ENCODE measurements at places on chromosomes 7 and 10. TPM values are rescaled to one million over a fixed set of nuclear protein-coding genes. Genes with fewer than 3 reads are reported as not detected.

NRCAM gene
- total RNA-seq, result 0.81 TPM

GRCh38 chr7:41114131-41114530 lies 588.8 kb downstream of the INHBA start:
- DNase-seq, result no peak

ENO4 gene
- not detected for total RNA-seq

MEOX2 gene
- not detected for total RNA-seq

TRIL gene
- total RNA-seq, result not detected

DNA sequence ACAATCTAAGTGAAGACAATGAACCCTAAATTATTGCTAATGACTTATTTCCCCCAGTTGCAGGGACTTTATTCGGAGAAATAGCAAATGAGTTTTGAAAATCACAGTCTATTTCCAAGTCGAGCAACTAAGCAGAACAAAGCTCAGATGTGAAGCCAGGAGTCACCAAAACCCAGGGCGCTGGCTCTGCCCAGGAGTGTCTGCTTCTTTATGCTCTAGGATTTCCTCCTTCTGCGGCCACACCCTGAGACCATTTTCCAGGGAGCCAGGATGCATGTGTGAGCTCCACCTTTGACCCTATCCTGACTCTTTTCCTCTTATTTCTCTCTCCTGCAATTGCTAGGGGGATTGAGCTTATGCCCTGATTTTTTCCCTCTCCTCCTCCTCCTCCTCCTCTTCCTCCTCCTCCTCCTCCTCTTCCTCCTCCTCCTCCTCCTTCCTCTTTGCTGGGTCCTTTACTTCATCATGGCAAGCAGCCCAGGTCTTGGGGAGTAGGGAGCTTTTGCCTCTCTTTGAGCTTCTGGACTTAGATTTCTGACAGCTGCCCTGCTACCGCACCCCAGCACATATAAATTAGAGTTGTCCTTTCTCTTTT lies 234.4 kb downstream of the ARL4A start:
- DNase-seq, result no peak

DNA sequence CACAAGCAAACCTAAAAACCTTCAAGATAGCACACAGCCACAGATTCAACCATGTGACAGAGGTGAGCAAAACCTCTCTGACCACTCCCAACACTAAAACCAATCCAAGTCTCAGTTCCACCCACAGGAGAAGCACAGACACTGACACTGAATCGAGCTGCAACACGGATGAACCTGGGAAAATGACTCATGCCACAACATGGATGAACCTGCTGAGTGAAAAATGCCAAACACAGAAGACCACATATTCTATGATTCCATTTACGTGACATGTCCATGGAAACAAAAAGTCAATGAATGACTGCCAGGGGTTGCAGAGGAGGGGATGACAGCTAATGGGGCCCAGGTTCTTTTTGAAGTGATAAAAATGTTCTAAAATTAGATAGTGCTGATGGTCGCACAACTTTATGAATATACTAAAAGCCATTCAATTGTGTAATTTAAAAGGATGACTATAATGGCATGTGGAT lies 22.0 kb downstream of the CYTH3 start:
- DNase-seq, result peak; percentile 18

ICA1 gene
- 0.94 TPM for total RNA-seq

RNF148 gene
- not detected for total RNA-seq

- DNase-seq, result no peak
Measured at GRCh38 chr7:81430150-81430549, 339.7 kb downstream of the HGF start.

DNA sequence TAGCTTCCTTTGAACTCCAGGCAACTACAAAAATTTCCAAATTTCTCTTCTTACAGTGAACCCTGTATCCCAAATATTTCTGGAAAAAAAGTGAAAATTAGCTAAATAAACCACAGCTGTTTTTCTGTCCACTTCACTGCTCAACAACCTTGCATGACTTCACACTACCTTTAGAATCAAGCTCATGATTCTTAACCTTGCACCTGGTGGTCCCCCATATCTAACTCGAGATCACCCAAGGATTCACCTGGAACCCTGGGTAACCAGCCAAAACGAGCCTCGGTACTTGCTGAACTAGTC lies 47.5 kb downstream of the PDLIM1 start:
- DNase-seq, result no peak

DNA sequence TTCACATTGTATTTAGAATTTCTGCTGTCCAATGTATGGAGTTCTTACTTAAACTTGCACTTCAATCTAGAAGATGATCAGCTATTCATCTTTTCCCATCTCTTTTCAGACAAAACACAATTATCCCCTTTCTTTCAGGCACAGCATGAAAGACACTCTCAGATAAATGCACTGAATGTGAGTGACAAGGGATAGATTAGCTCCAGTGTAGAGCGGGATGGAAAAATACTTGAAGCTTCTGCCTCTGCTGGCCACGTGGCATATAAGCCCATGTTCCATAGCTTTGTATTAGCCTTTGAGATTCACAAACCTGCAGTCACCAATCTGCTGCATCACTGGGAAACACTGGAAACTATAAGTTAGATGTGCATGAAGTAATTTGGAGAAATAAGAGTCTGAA lies 162.2 kb upstream of the FAM3C start:
- DNase-seq, result no peak

DNA sequence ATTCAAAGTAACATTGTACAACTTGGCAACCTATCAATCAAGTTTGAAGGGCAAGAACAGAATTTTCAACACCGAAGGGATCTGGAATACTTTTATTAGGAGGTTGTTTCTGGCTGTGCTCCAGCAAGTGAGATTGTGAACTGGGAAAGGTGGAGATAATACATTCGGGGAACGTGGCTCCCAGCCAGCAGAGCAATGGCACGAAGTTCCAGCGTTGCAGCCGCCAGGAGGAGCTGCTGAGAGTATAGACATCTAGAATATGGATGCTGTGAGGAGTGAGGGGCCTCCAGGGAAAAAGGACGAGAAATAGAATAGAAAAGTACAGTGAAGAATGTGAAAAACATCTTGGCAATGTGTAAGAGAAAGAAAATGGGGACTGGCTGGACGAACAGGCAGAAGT lies 69.5 kb downstream of the TCERG1L start:
- DNase-seq, result peak; percentile 14

- DNase-seq, result no peak
Measured at GRCh38 chr10:69416695-69417094, at the start of gene TACR2. TSS of gene TACR2 (minus strand) at chr10:69416918. CDS start at chr10:69416323, 595 bp downstream.

DNA sequence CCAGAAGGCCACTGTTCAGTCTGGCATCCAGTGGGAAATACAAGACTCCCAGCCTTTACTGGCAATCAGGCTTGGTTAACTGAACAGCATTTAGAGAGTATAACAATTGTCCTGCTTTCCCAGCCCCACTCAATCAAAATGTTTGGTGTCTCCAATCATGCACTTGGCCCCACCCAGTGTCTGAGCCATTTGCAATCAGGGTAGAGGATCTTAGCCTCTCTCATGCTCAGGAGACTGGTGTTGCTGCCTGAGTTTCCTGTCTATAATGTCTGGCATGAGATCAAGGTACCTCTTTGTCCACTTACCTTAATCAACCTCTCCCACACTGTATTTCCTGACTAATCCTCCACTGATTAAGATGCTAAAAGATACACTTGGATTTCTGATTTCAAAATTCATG lies 290.2 kb upstream of the GHITM start:
- DNase-seq, result no peak

DNA sequence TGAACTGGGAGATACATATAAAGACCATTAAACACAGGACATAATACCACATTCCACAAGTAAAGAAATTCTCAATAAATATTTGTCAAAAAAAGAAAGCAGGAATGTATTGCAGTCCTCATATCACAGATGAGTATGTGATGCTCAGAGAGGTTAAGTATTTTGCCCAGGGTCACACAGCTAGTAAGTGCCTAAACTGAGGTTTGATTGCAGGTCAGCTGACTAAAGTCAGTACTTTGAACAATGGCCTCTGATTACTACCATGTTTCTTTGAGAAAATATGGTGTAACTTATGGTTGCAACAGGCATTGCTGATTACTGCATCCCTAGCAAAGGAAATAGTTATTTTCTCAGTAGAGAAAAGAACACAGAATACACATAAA lies 267.1 kb downstream of the ELMO1 start:
- no peak for DNase-seq

DNA sequence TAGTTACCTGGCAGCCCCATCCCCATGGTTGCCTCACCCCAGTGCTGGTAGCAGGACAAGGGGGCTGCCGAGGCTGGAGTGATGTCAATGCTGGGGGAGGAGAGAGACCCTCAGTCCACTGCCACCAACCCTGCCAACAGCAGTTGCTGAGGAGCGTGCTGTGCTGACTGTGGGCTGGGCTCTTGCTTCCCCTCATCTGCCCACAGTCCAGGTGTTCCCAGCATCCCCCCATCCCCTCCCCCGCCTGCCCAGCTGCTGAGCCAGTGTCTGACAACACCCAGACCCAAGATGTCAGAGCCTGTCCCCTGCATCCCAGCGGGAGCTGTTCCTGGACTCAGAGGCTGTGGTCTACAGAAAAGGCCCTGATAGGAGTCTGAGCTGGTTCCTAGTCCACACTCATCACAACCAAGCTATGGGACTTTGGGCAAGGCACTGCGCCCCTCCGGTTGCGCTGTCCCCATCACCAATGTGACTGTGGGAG lies 14.6 kb upstream of the PSAP start:
- no peak for DNase-seq

DNA sequence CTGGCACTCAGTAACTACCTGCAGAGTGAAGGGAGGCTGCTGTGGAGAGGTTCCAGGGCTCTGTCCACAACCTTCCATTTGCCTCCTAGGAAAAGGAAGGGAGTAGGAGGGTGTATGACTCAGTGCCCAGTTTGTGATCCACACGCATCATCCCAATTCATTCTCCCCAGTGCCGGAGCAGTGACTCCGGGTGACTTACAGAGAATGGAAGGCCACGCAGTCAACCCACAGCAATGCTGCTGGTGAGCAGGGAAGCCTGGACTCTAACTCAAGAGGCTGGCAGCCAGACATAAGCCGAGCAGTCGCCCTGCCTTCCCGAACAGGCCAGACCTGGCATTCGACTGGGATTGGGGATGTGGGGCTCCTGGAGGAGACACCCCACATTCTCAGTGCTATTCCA lies 139.9 kb downstream of the SH3PXD2A start:
- no peak for DNase-seq

- no peak for DNase-seq
Measured at GRCh38 chr7:116511552-116512519, 12.3 kb downstream of the CAV2 start.

DNA sequence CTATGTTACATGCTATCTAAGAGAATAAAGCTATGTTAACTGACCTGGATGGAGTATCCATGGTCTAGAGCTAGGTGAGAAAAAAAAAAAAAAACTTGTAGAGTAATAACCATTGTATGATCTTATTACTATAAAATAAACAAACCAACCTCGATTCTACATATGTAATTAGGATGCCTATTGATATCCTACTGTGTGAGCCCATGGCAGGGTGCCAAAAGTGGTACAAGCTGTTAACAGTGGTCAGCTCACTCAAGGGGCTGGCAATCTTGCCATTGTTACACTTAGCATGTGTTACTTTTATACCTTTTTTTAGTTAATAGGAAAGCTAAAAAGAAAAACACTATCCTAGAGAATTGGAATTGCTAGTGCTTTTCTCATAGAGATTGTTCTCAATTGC lies 13.5 kb upstream of the IL6 start:
- no peak for DNase-seq

DNA sequence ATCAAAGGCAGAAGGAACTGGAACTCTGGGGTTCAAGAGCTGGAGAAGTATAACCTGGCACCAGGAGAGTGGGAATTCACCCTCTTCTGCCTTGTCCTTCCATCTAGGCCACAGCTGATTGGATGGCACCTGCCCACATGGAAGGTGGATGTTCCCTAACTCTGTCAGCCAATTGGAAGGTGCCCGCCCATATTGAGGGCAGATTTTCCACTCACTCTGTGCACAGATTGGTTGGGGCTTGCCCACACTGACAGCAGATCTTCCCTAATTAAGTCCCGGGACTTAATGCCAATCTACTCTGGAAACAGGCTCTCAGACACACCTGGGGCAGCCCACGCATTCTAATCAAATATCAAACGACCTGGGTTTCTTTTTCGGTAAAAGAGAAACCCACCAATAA lies 1142.3 kb upstream of the CELF2 start:
- no peak for DNase-seq

GRCh38 chr10:81498011-81498551 lies 376.9 kb upstream of the NRG3 start:
- DNase-seq, result no peak

GATA3 gene
- total RNA-seq, result 3.7 TPM

CRYGN gene
- total RNA-seq, result not detected

- no peak for DNase-seq
Measured at GRCh38 chr7:31811650-31812461, 124.8 kb downstream of the PPP1R17 start.

LIPN gene
- not detected for total RNA-seq

GRCh38 chr10:116787893-116788665 lies 45.7 kb upstream of the HSPA12A start:
- peak; percentile 84 for DNase-seq

- no peak for DNase-seq
Measured at GRCh38 chr7:40805361-40805760, 670.6 kb downstream of the SUGCT start.

CDC14C gene
- total RNA-seq, result not detected

PRSS1 gene
- total RNA-seq, result not detected

DNA sequence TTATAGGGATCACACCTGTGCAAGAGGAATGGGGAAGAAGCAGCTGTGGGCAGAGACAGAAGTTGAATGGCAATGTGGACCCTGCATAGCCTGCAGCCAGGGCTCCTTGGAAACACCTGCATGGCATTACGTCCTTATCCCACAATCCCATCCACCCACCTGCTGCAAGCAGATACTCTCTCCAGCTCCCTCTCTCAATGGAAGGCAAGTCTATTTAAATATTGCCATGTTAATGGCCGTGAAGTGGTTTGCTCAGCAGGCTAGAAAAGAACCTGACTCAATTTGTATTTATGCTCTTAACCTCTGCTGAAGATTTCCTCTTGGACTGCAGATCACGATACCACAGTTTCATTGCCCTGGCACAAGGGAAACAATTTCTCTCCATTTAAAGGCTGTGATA lies 417.0 kb downstream of the TYW1 start:
- no peak for DNase-seq

- DNase-seq, result no peak
Measured at GRCh38 chr7:24401628-24402593, 117.9 kb downstream of the NPY start.

DNA sequence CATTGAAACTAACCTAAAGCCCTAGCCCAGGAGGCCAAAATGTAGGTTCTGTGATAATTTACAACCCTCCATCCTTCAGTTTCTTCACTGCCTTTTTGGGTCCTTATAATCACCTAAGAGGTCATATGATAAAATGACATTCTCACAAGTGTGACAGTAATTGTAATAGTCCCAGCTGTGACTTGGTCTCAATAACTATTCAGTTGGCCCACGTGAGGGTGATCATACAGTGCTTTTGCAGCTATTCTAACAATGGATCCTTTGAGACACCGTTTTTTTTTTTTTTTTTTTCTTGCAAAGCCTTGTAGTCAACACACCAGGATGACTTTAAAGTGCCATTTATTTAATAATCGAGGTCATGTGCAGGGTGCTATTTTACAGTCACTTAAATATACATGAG lies 760.0 kb downstream of the PHTF2 start:
- DNase-seq, result no peak

TMEM236 gene
- total RNA-seq, result not detected

GRCh38 chr10:81093056-81093455 lies 555.4 kb downstream of the SH2D4B start:
- no peak for DNase-seq

GRCh38 chr7:120441850-120442249 lies 168.9 kb downstream of the KCND2 start:
- no peak for DNase-seq
